ENCODE measurements at places on chromosomes 3 and 15.

- no peak for DNase-seq
These were observed 251.0 kb upstream of the P2RY1 start for GRCh38 chr3:152583963-152584362.

- DNase-seq = no peak
These were observed 841 bp downstream of the POGLUT1 start for GRCh38 chr3:119469418-119470189.

- DNase-seq = no peak
These were observed 257.2 kb upstream of the NECTIN3 start for GRCh38 chr3:110814170-110815007.

DNA sequence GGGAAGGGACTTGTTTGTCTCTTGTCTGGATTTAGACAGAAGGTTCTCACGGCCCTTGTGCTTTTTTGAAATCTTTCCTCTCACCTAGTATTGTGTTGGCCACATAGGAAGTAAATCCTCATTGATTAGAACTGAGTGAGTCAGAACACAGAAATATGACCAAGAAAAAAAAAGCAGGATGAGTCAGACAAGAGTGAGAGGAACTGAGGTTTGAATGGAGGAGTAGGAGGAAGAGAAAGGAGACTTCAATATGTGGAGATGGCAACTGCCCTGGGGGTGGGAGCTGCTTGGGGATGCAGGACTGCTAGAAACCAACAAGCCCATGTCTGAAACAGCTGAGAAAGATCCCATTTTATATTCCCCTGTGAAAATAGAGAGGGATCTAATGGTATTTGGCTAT lies 194.1 kb upstream of the ZBTB20 start:
- no peak for DNase-seq

DNA sequence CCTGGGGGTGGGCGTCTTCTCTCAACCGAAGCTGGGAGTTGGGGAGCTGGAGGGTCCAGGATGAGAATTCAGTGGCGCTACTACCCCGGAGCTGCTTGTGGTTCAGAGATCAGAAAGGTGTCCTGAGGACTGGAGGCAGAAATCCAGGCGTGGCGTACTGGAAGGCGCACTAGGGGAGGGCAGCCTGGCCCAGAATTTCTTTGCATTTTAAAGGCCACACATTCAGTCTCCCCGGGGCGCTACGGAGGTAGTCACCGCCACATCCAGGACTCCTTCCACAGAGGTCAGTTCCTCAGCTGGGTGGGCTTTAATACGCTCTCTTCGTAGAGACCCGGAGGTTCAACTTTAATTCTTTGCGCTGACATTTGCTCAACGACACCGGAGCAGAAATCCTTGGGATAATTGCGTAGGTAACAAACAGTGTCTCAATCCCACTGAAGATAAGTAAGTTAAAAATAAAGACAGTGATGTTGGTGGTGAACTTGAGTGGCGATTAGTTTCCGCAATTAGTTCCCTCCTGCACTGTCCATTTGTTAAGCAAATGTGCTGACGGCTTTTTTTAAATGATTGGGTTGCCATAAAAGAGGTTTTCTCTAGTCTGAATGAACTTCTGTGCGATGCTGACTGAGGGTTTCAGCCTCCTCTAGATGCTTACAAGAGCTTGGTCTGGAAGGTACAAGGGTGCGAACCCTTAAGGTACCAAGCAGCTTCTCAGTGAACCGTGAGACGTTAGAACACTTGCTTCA lies 535 bp downstream of the MCTP2 start:
- DNase-seq = no peak

DNA sequence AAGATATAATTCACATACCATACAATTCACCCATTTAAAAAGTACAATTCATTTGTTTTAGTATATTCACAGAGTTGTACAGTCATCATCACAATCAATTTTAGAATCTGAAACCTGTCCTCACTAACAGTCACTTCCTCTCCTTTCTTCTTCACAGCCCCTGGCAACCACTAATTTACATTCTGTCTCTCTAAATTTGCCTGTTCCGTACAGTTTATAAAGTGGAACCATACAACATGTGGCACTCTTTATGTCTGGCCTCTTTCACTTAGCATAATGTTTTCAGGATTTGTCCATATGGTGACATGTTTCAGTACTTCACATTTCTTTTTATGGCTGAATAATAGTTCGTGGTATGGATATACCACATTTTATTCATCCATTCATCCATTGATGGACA lies 22.7 kb downstream of the ERICH6 start:
- DNase-seq = no peak

GRCh38 chr3:149443545-149443912 lies 31.0 kb upstream of the TM4SF4 start:
- DNase-seq = no peak

- DNase-seq = no peak
These were observed 88.1 kb downstream of the MDFIC2 start for GRCh38 chr3:70224337-70224736.

- no peak for DNase-seq
These were observed 18.3 kb upstream of the CACNA2D3 start for GRCh38 chr3:54104084-54104483.

DNA sequence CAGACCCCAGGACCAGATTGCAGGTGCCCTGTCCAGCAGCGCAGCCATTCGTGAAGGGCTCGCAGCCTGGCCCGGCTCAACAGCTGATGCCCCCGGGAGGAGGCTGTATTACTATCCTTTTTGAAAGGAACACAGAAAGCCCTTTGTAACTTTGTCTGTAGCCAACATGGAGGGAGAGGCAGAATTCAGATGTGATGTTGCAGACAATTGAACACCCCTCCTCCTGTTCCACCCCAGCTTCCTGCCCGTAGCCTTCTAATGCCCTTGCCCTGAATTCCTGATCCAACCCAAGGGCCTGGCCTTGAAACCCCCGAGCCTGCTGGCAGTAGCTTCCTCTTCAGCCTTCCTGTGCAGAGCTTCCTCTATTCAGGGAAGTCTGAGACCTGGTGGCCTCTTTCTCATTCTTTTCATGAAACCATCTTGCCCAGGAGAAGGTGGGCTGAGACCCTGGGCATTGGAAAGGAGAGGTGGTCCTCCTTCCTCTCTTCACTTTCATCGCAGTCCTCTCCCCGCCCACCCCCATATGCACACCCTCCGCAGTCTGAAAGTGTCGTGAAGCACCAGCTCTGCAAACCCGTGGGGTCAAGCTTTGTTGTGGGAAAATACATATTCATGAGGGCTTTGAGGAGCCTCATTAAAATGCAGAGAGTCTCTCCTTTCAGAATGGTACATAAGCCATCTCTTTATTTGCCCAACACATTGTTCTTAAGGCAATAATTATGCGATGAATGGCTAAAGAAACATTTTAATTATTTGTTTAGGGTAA lies 109.2 kb downstream of the APBA2 start:
- no peak for DNase-seq

- DNase-seq = no peak
These were observed 184.1 kb downstream of the MECOM start for GRCh38 chr3:169479314-169479939.

DNA sequence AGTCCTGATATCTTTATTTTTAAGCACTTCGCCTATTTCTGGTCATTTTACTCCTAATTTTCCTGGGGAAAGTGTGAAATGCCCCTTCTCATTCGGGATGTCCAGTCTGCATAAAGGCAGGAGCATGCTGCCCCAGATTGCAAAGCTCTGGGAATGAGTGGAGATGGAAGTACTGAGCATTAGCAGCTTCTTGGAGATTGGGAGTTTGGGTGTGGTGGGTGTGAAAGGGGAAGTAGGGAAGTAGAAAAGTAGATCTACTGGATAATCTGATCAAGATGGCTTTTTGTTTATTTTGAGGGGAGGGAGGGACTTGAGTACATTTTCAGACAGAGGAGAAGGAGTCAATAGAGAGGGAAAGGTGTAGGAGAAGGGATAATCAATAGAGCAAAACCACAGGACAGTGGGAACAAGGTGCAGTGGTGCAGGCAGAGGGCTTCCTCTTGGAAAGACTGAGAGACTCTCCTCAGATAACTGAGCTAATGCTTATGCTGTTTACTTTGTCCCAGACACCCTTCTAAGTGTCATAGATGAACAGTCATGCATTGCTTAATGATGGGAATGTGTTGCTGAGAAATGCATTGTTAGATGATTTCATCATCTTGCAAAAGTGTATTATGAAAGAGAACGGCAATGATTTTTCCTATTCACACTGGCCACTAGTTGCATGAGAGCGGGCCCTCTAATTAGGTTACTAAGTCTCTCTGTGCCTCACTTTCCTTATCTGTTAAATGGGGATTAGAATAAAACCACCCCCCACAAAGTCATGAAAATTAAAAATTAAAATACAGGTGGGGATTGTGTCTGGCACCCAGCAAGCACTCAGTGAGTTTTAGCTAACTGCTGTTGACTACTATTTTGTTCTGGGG lies 45.5 kb downstream of the PHLDB2 start:
- DNase-seq = no peak

- DNase-seq = no peak
These were observed 7.7 kb downstream of the GALNT15 start for GRCh38 chr3:16182183-16182582.

GRCh38 chr3:61226166-61226686 lies 25.0 kb downstream of the FHIT start:
- no peak for DNase-seq

DNA sequence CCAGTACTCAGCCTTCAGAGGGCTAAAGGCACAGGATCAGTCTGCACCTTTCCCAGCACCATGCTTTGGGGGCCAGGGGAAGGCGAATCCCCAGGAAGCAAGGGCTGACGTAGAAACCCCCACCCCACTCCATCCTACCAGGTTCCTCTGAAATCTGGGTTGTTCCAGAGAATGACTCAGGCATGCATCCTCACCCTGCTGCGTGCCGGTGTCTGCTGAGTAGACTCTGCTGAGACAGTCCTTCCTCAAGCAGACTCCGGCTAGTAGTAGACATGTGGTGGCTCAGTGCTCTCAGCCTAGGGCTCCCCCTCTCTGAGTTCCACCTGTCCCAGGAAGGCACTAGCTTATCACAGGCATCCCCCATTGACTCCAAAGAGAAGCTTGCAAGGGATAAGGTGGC lies 9.0 kb downstream of the TMEM43 start:
- DNase-seq = no peak

DNA sequence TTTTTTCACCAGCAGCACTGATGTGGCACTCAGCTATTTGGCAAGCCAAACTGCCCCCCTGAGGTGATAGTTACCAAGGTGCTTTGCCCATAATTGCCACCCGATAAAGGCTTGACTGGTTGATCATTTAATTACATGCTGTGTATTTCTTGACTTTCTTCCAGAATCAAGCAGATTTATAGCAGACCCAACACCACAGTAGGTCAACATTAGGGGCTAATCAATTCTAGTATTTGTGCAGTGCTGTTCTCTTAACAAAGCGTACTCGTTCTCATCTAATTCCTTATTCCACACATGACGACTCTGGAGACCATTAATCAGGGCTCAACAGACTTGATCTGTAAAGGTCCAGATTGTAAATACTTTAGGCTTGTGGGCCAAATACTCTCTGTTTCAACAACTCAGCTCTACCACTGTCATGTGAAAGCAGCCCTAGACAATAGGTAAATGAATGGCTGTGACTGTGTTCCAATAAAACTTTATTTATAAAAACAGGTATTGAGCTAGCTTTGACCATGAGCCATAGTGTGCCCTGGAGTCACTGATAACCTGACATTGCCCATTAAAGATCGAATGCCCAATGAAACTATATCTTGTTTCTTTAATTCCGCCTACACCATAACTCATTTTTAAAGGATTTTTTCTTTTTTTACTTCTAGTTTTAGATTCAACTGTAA lies 119.1 kb upstream of the TMC3 start:
- no peak for DNase-seq

GRCh38 chr15:73968461-73968860 lies 23.6 kb downstream of the STOML1 start:
- no peak for DNase-seq

GRCh38 chr3:184827572-184827971 lies 15.6 kb downstream of the VPS8 start:
- no peak for DNase-seq

DNA sequence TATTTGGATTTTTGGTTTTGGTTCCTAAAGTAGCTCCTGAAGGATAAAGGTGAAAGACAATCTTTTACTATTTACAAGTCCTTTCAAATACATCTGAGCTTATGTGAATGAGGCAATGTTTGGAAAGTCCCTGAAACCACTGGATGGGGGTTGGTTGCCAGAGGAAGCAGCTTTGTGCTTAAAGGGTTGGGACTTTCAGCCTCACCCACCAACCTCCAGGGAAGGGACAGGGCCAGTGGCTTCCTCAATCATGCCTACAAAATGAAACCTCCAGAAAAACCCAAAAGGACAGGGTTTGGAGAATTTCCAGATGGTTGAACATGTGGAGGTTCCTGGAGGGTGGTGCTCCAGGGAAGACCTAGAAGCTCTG lies 20.9 kb upstream of the ABHD17C start:
- no peak for DNase-seq

GRCh38 chr3:15523660-15524417 lies 2.3 kb upstream of the COLQ start:
- no peak for DNase-seq

DNA sequence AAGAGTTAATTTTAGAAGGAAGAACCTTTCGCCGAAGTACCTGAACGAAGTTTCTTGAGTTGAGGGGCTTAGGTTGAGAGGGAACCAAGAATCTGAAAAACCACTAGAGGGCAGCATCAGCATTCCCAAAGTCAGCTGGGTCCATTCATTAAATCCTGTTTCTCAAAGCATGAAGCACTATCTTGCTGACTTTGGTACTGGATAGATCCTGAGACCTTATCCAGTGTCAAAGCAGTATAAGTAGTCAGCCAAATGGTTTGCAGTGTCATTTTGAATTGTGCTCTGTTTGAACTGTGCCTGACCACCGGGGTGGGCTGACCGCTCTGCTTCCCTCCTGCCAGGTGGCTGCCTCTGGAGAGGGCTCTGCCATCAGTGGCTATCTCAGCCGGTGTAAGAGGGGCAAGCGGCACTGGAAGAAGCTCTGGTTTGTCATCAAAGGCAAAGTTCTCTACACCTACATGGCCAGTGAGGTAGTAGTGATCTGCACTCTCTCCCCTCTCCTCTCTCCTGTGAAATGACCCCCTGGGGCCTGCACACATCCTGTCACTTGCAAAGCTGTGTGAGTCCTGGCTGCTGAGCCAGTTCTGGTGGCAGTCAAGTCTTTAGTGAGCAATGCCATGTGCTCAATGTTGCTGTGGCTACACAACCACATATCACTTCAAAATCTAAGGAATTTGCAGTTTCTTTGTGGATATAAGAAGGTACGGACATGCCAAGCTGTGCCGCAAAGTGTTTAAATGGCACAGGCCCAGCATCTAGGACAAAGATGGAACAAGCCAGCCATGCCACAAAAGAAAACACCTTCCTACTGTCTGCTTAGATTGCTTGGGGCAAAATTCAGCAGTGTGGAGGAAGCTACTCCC lies 21.4 kb upstream of the NR2C2 start:
- no peak for DNase-seq

DNA sequence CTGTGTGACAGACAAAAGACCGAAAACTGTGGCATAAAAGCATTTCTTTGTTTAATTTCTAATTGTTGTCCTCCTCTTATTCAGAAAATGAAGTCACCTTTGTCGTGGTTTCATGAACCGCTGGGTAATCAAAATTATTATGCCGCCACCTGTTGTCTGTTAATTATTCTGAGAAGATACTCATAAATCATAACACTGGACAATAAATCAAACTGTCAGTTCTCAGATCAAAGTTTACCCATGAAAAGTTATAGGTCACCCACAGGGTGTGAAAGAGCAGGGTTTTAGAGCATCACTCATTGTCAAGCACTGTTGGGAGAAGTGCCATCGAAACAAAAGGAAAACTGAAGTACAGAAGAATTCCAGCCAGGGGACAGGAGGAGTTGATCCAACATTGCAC lies 474.3 kb downstream of the NR2F2 start:
- no peak for DNase-seq

Data from NCI-H2171 (cell line).